Uterus (tissue), 4 donors: ENCODE measurements at places on chromosomes 4 and X.

DNA sequence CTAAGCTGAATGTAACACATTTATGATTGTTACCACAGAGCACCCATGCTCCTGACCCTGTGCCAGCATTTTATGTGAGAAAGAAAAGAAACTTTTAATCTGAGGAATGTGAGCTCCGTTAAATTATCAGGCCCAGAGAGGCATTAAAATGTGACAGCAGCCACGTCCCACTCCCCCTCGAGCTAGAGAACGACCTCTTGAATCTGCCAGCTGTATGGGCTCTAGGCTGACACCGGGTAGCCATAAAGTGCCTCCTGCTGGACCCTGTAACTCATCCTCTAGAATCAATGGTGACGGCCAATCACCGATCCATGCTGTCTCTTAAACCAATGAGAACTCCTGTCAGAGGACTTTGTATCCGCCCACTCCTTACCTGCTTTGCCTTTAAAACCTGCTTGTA, 110.2 kb upstream of the ADRA2C start:
- no peak overlapping the region for H3K4me3 ChIP-seq
- peak overlapping the region; percentile 95 for H3K27ac ChIP-seq
- no peaks in the 10 kb centered on the region for H3K4me1 ChIP-seq
- DNase-seq, result peak; percentile 80
- no peaks in the 10 kb centered on the region for H3K27me3 ChIP-seq
- H3K36me3 ChIP-seq, result no peaks in the 10 kb centered on the region

GRCh38 chrX:123685232-123685631, 47.6 kb downstream of the THOC2 start:
- H3K27me3 ChIP-seq, result no peaks in the 10 kb centered on the region
- H3K27ac ChIP-seq, result no peak overlapping the region
- no peak overlapping the region for H3K4me3 ChIP-seq
- H3K4me1 ChIP-seq, result no peaks in the 10 kb centered on the region

DNA sequence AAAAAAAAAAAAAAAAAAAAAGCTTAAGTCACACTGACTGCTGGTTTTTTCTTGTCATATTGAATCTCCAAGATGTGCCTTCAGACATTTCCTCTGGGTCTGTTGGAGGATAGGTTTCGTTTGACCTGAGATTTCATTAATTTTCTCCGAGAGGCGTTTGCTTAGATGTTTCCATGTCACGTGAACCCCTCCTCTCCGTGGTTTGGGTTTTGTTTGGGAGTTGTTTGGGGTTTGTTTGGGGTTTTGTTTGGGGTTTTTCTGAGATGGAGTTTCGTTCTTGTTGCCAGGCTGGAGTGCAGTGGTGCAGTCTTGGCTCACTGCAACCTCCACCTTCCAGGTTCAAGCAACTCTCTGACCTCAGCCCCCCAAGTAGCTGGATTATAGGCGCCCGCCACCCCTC, 40.8 kb upstream of the DHRSX start:
- no peak overlapping the region for H3K4me3 ChIP-seq
- H3K4me1 ChIP-seq, result no peaks in the 10 kb centered on the region
- H3K27me3 ChIP-seq, result no peaks in the 10 kb centered on the region
- H3K36me3 ChIP-seq, result no peaks in the 10 kb centered on the region
- no peak overlapping the region for H3K27ac ChIP-seq

DNA sequence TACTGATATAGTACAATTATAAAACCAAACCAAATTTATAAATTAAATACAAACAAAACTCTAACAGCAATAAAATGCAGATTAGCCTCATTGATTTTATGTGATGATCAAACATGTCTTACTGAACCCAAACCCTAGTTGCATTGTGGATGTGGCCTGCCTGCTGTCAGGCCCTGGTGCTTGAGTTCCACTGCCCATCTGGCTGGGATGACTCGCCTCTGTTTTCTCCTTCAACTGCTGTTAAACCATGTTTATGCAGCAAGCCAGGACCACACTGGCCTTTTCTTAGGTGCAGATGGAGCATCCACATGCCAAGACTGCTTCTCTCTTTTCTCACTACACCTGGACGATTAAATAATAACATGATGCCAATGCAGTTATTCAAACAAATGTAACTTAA, 22.6 kb downstream of the NAP1L5 start:
- H3K27me3 ChIP-seq, result no peaks in the 10 kb centered on the region
- H3K27ac ChIP-seq, result no peak overlapping the region
- no peak overlapping the region for H3K4me3 ChIP-seq
- no peaks in the 10 kb centered on the region for H3K36me3 ChIP-seq
- H3K4me1 ChIP-seq, result no peaks in the 10 kb centered on the region

GRCh38 chr4:169621731-169622492, 1.5 kb downstream of the CLCN3 start:
- H3K4me3 ChIP-seq, result peak overlapping the region; percentile 67
- H3K27me3 ChIP-seq, result no peaks in the 10 kb centered on the region
- peak overlapping the region; percentile 96 for H3K27ac ChIP-seq
- no peaks in the 10 kb centered on the region for H3K4me1 ChIP-seq
- DNase-seq, result no peak

GRCh38 chr4:12573716-12574115, 910.4 kb downstream of the RAB28 start:
- H3K4me3 ChIP-seq, result no peak overlapping the region
- no peak for DNase-seq
- no peaks in the 10 kb centered on the region for H3K4me1 ChIP-seq
- H3K27me3 ChIP-seq, result no peaks in the 10 kb centered on the region
- H3K36me3 ChIP-seq, result no peaks in the 10 kb centered on the region
